ENCODE measurements at places on chromosomes 1 and 21.
A peak's percentile ranks its signal among the peaks of the same experiment; 100 is the strongest.

DNA sequence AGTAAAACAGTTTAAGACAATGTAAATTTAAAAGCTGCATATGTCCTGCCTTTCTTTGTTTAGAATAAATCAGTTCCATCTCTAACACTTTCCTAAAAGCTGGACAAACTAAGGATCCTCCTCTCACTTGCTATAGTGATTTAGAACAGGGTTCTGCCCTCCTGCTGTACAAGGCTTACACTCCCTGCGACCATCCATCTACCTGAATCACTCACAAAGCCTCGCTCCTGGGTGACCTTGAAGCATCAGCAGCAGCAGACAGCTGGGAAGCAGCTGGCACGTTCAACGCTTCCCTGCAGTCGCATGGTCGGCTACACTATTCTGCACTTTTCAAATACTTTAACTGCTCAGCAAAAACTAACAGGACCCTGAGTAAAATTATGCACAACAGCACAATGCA is 128.0 kb downstream of the NTPCR start:
- DNase-seq, result no peak

DNA sequence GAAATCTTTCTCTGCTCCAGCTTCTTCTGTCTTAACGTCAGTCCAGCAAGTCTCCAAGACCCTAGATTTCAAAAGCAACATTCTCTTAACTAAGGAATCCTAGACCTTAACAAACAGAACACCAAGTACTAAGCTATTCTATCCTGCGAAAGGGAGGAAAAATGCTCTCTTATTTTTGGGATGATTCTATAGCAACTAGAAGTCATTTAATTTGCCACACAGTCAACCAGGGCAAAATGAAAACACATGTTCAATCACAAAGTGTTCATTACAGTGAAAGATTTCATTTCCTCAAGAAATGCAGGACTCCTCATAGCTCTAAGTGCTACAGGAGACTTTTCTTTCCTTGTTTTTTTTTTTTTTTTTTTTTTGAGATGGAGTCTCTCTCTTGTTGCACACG is 36.2 kb upstream of the DOCK7 start:
- no peak for DNase-seq

DNA sequence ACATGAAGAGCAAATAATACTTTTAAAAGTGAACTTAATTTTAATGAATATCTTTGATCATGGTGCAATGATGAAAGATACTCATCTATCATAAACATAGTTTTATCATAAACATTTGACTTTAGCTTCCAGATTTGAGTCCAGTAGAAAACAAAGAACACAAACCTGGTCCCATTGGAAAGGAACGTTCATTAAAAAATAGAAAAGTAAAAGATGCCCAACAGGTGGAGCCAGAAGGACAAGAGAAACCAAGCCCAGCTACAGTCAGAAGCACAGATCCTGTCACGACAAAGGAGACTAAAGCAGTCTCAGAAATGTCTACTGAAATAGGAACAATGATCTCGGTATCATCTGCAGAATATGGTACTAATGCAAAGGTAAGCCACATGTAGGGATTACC is 55.6 kb upstream of the MYOCOS start:
- DNase-seq, result no peak

- no peak for DNase-seq
These were observed 120.5 kb upstream of the NGF start for GRCh38 chr1:115458426-115459114.

- DNase-seq, result no peak
These were observed 8.7 kb downstream of the MRPS21 start for GRCh38 chr1:150302338-150302737.

- DNase-seq, result no peak
These were observed 35.2 kb downstream of the GRIK1 start for GRCh38 chr21:29904359-29905282.

DNA sequence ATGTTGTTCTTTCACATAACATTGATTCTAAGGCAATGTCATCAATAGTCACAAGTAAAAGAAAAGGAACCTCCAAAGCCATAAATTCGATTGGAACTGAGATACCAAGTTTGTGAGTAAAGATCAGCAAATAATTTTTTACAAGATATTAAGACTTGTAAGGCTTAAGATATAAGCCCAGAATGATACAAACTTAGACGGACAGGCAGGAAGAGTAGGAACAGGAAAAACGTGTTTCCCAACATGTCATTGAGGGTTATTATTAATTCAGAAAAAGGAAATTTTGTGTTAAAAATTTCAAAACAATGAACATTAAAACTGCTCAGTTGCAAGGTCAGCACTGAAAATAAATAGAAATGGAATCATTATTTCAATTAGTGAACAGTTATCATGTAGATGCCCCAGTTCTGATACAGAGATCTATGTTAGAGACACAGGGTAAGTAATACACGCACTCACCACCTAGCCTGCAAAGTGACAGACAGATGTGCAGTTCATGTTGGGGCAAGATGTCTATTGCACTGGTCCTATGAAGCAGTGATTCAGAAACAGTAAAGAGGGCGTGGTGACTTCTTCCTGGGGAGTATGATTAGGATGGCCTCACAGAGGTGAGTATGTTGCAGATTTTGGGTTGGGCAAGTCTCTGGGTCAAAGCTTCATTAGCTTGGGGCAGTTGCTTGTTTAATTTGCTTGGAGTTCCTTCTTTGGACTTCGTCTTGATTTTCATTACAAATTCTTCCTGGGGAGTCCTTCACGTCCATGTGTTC is 284.4 kb downstream of the SETD4 start:
- no peak for DNase-seq

DNA sequence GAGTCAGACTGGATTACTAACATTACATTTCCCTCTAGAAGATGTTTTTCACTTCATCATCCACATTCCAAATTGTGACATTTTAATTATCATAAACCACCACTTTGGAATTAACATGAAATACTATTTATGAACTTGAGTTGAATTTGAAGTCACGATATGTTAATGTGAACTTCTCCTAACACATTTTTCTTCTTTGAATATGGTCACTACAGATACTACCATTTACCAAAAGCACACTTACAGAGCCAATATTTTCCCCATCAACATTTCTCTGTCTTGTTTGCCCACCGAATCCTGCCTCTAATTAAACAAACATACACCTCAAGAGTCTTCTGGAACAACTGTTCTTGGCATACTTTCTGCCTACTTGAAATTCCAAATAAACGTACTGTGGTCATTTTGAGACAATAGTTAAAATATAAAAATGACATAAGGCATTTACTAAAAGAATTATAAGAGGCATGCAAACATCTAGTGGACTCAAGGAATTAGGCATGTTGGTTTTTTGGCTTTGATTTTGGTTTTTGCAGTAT is 177.4 kb downstream of the AKT3 start:
- no peak for DNase-seq

GRCh38 chr21:37737507-37737906 is 178.8 kb downstream of the KCNJ6 start:
- DNase-seq, result no peak

DNA sequence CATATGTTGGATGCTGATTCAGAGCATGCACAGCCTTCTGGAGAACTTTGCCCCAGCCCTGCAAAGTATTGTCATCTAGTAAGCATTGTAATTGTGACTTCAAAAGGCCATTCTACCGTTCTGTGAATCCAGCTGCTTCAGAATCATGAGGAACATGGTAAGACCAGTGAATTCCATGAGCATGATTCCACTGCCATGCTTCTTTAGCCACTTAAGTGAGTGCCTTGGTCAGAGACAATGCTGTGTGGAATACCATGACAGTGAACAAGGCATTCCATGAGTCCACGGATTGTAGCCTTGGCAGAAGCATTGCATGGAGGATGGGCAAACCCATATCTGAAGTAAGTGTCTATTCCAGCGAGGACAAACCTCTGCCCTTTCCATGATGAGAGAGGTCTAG is 123.7 kb downstream of the S1PR1 start:
- DNase-seq, result no peak

DNA sequence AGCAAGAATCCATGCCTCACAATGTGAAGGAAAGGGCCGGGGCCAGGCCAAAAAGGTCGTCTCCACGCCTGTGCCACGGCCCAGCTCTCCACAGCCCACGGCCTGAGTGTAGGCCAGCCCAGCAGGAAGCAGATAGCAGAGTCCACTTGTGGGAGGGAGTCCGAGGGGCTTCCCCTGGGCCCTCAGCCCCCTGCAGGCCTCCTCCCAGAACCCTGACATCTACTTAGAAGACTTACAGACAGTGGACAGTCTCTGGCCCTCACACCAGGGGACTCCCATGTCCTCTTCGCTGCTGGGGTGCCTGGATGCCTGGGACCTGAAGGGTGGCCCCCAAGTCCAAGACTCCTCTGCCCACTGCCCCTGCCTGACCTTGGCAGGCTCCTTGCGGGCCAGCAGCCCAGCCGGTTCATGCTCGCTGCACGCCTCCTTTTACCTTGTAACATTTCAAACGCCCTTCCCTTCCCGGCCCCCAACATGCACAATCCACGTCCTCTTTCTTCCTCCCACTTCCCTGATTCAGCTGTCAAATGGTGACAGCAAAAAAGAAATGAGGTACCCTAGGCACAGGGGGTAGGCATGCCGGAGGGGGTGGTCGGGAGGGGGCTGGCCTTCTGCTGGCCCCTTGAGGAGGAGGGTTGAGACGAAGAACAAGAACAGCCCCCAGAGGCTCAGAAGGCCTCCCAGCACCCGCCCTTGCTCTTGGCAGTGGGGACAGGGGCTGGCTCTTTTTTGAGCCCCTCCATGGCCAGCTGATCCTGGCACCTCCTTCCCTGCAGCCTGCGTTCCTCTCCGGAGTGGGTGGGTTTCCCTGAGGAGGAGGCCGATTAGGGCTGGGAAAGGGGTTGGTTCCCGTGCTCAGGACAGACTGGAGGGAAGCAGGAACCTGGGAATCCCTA is 997 bp upstream of the PTPN7 start:
- no peak for DNase-seq

DNA sequence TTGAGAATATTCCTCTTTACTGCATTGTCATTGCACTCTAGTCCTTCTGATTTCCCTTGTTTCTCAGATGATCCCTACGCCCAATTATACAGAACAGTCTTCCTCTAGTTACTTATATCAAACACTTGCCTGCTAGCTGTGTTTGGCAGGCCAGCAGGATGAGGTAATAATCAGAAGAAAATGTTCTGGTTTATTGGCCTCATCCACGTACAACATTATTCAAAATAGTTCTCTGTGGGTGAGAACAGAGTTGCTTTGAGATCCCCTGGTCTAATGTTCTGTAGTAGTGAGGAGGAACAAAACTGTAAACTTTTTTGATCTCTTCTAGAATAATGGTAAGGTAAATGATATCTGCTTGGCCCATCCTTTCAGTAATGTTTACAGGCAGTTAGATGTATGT is 22.3 kb upstream of the C1orf105 start:
- DNase-seq, result no peak

DNA sequence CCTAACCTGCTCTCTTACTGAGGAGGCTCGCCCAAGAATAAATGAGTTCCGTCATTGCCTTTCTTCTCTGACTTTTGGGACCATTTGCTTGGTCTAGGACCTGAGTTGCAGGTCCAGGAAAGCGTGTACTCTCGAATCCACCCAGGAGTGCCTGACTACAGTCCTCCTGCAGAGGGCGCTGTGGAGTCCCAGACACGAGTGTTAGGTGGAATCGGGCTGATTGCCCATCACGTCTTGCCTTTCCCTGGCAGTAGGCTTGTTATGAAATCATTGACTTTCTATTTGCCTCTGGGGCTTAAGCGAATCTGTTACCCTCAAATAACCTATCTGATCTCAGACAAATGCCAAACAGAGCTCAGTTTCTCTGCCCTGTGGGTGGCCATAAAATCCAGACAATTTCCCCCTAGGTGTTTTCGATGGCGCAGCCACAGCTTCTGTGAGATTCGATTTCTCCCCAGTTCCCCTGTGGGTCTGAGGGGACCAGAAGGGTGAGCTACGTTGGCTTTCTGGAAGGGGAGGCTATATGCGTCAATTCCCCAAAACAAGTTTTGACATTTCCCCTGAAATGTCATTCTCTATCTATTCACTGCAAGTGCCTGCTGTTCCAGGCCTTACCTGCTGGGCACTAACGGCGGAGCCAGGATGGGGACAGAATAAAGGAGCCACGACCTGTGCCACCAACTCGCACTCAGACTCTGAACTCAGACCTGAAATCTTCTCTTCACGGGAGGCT is at the start of gene IL20:
IL20 (plus strand) TSS at position 685 of the 733 bp plus-strand sequence. CDS start 230 bp downstream, outside the sequence.
- peak; percentile 38 for DNase-seq

- DNase-seq, result no peak
These were observed 1193.9 kb downstream of the PLA2G4A start for GRCh38 chr1:188022661-188023060.

GRCh38 chr1:18484721-18485120 is 4.0 kb downstream of the KLHDC7A start:
- no peak for DNase-seq

- DNase-seq, result peak; percentile 34
These were observed 16.7 kb upstream of the PSMD4 start for GRCh38 chr1:151237678-151238466.

DNA sequence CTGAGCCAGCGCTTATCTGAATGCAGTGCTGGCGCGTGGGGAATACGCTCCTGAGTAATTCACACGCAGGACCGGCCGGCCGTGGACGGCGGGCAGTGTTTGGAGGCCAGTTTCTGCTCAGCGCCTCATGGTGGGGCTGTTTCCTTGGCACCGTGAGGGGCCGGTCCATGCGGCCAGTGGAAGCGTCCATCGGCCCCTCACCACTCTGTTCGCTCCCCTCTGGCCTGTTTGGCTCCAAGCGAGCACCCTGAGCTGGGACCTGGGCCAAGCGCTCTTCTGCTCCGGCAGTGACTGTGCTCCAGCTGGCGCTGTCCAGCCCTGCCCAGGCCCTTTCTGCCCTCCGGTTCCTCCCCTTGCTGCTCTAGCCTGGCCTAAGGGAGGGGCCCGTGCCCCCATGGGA is 16.3 kb upstream of the PLCH2 start:
- DNase-seq, result no peak

- DNase-seq, result no peak
These were observed 1716.6 kb downstream of the MRPL39 start for GRCh38 chr21:23890652-23891051.

- DNase-seq, result no peak
These were observed 117.0 kb upstream of the PLD5 start for GRCh38 chr1:242641461-242641860.

DNA sequence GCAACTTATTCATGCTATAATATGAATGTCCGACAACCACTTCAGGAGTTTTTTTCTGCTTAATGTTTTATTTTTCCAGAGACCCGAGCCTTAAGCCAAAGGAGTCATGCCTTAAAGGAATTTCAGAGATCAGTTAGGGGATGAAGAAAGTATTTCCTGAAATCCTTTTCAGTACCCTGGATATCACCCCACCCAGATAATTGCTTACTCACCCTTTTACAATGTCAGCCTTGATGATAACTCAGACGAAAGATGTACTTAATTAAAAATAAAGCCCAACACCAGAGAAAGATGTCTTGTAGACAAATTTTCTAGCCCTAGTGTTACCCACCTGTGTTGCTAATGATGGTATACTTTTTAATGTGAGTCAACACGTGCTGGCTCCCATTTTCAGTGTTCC is 124.1 kb downstream of the XCL2 start:
- no peak for DNase-seq

- DNase-seq, result no peak
These were observed 34.0 kb downstream of the OPRD1 start for GRCh38 chr1:28845786-28846543.
